ENCODE measurements at places on chromosomes 16 and 17. TPM values are rescaled to one million over a fixed set of nuclear protein-coding genes. Genes with fewer than 3 reads are reported as not detected.

Gene KRTAP3-2
- 0.33 TPM for total RNA-seq

Gene PARD6A
- total RNA-seq = 2.5 TPM

Gene MBTD1
- total RNA-seq = 5.1 TPM

Gene TPPP3
- 10.6 TPM for total RNA-seq
